ENCODE measurements at places on chromosomes 12 and 14.

DNA sequence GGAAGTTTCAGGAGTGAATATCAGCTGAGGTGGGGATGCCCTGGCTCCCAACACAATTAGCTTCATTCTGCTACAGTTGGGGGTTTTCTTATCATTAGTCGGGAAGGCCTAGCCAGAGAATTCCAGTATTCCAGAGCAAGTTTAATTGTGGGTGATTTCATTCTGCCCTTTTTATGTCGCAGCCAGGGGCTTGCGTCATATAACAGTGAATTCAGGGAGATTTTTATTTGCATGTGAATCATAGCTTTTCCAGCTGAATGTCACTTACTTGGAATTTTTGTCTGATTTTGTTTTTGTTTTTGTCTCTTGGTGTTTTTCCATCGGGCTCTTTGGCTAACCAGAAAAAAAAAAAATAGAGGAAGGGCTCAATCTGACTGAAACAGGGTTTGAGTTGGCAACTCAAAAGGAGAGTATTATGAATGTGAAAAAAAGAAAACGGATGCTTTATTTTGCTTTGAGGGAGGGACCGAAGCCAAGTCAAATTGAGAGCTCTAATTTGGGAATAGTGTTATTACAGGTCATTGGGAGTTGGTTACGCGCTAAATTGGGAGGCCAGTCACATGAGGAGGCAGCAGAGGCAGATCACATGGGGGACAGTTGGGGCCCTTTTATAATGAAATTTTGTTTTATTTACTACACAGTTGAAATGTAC is 119.4 kb downstream of the SAMD4A start:
- no peak for DNase-seq

DNA sequence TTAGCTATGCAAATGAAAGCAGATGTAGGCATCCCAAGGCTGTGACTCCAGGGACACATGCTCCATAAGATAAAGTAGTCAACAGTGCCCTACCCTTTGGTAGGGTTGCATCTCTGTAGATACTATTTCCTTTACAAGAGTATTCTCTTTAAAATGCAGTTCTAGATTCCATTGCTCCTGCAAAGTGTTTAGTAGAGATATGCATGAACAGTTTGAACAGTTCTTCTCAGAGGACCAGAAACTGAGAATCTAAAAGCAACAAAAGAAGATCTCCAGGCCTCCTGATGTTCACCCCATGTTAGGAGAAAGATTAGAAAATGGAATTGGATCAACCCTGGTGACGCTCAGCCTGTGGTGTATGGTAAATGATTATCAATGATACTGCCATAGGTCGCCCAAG is 121.2 kb downstream of the KCNK10 start:
- no peak for DNase-seq

- no peak for DNase-seq
Measured at GRCh38 chr14:61720294-61720661, 25.0 kb downstream of the HIF1A start.

- DNase-seq: no peak
Measured at GRCh38 chr12:108634341-108634751, 652 bp upstream of the SELPLG start.

DNA sequence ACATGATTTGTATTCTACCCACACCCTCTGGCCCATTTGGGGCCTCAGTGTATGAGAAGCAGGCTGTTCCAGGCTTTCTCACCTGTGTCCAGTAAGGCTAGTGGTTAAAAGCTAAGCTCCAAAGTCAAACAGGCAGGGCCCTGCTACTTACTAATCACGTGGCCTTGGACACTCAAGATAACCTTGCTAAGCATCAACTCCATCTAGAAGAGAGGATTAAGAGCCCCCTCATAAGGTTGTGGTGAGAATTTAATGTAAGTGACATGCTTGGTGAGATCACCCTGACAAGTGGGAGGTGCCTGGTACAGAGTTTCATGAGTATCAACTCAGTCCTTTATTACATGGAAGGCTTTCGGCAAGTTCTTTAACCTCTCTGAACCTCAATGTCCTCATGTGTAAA is 17.8 kb downstream of the ACSM4 start:
- DNase-seq: no peak

DNA sequence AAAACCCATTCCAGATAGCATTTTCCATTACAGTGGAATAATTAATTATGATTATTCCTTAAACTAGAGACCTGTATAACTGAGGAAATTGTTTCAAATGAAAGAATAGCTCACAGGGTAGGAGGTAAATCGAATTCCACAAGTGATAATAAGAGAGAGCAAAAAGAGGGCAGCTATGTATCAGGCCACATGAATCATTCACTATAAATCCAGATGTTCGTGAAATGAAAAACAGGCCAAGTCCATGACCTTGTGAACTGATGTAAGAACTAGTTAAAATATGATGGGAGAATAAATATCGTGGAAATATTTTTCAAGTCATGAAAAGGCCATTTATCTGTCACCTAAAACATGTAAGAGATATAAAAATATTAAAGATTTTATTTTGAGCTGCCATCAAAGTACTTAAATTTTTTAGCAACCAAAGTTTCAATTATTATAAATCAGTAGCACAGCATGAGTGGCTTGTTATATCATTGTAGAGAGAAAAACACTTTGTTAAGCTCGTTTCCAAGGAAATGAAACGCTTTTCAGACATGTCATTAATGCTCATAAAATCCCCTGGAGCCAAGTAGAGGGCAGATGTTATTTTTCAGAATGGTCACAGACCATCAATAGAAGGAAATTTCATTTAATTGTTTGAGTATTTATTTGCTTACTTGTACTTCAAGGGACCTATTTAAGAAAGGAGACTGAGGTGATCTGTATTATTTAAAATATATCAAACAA is 120.6 kb upstream of the CDKN3 start:
- no peak for DNase-seq

DNA sequence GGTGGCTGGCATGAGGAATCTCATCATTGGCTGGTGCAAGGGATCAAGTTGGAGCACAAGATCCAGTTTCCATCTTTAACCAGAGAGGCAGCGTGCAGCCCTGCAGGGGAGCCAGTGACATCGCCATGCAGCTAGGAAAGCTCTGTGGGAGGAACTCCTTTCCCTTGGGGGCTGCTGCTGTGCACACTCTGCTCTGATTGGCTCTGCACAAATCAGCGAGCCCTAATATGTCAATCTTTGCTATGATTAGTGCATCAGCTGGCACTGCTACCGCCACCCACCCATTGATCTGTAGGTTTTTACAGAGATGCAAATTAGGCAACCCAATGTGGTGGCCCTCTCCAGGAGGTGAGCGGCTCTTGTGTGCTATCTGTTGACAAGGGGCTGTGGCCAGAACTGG is 262.6 kb downstream of the PCNX1 start:
- no peak for DNase-seq

DNA sequence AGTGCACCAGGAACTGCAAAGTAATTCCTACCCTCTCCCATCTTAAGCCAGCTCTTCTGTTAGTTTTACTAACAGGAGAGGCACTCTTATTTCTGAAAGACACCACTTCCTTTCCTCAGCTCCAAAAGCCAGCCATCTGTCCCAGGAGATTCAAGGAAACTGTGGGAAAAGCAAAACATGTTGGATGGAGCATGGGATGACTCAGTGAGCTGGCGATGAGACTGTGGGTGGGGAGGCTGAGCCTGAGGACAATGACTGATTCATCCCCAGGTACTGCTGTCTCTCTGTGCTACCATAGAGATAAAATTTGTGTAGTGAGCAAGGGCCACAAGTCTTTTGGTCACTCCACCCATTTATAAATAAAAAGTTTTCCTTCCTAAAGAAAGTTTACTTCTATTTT is 141.4 kb downstream of the MYRFL start:
- no peak for DNase-seq

- DNase-seq: no peak
Measured at GRCh38 chr14:54709867-54710266, 142.9 kb downstream of the SAMD4A start.

- DNase-seq: no peak
Measured at GRCh38 chr12:121794534-121795033, 1.1 kb upstream of the RHOF start.

- DNase-seq: no peak
Measured at GRCh38 chr12:44384136-44384535, 492.0 kb downstream of the NELL2 start.

- DNase-seq: no peak
Measured at GRCh38 chr12:114836609-114837008, 152.6 kb upstream of the TBX3 start.

DNA sequence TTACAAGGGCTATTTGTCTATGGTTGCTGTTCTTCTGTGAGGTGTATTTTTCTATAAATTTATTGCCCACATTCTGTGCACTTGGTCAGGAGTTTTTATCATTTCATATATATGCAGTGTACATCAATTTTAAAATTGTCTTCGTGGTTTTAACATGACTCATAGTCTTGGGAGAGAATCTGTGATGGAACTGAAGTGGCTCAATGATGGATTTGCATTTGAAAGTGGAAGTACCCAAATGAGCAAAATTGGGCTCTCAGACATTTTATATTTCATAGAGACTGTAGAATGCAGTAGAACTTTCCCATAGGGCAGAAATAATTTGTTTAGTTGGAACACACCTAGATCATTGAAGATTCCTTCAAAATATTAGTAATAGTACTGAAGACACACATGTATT is 1.9 kb upstream of the SCFD1 start:
- DNase-seq: no peak

GRCh38 chr12:95978774-95979173 is 17.4 kb downstream of the HAL start:
- DNase-seq: no peak

- no peak for DNase-seq
Measured at GRCh38 chr12:59593761-59594160, 2.1 kb upstream of the SLC16A7 start.
